ENCODE measurements at places on chromosomes 13 and 19.

- DNase-seq, result no peak
Observed at GRCh38 chr13:33978653-33979052, 160.7 kb downstream of the RFC3 start.

DNA sequence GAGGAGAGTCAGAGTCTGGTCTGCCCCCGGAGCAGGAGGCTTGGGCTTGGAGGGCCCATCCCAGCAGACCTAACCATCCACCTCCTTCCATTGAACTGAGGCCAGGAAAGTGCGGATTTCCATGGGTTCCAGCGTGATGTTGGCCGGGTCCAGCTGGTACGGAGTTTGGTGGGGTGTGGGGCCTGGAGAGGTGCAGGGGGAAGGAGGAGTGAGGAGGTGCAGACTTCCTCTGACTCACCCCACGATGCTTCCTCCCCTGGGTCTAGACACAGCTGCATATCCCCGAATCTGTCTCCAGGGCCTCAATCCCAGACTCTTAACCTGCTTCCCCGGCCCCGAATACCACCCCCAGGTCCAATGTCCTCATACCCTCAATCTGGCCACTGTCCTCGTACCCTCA is 20.0 kb downstream of the MAN2B1 start:
- no peak for DNase-seq

DNA sequence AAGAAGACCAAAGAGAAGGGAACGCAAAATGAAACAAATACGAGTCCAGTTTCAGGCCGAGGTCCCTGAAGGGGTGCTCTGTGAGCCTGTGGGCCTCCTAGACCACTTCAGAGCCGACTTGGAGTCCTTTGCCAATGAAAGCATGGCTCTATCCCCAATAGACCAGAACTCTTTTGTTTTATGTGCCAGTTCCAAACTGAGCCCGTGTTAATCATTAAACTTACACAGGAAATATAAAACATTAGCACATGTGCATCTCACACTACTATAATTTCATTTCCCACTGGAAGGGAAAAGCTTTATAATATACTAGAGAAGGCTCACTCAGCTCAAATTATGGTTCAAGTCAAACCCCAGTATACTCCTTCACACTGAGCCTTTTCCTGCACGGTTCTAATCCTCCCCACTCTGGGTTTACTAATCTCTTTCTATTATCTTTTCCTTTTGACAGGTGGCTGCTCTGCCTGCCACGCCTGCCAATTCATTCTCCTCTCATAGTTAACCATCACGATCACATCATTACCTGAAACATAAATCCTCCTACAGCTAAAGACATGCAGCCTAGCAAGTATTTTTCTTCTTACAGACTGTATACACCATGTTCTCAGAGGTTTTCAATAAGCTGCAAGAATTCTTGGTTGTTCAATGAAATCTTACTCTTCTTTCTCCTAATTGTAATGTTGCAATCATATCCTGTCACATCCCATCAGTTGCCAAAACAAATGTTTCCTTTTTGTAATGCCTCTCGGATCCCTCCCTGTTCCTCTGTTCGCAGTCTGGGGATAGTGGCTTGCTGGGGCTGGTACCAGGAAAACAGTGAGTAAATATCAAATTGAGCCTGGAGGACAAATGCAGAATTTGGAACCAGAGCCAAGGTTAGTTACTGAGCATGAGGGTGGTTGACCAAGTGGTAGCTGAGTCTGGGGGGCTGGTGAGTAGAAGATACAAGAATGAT is 18.8 kb upstream of the WASF3 start:
- no peak for DNase-seq

GRCh38 chr19:16587833-16588823 is 15.9 kb upstream of the SLC35E1 start:
- no peak for DNase-seq

DNA sequence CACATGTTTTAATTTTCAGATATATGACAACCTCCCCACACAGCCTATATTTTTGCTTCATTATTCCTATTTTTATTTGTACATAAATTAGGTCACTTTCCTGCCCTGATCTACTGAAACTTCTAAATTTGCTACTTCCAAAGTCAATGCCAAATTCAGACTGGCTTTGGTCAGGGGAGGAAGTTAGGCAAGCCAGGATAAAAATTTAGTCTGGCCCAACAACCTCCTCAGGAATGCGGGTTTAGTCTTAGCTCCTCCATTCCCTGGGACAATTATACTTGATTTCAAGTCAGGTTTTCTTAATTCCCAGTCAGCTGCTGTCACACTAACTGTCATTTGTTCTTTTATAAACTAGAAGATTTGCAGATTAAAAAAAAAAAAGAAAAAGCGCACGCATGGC is 84.3 kb downstream of the TM9SF2 start:
- no peak for DNase-seq

GRCh38 chr13:66886264-66886663 is 343.9 kb downstream of the PCDH9 start:
- no peak for DNase-seq

- peak; percentile 68 for DNase-seq
Observed at GRCh38 chr19:3304871-3305423, 61.4 kb upstream of the NFIC start.

- no peak for DNase-seq
Observed at GRCh38 chr19:48490981-48491792, 20.4 kb downstream of the LMTK3 start.

DNA sequence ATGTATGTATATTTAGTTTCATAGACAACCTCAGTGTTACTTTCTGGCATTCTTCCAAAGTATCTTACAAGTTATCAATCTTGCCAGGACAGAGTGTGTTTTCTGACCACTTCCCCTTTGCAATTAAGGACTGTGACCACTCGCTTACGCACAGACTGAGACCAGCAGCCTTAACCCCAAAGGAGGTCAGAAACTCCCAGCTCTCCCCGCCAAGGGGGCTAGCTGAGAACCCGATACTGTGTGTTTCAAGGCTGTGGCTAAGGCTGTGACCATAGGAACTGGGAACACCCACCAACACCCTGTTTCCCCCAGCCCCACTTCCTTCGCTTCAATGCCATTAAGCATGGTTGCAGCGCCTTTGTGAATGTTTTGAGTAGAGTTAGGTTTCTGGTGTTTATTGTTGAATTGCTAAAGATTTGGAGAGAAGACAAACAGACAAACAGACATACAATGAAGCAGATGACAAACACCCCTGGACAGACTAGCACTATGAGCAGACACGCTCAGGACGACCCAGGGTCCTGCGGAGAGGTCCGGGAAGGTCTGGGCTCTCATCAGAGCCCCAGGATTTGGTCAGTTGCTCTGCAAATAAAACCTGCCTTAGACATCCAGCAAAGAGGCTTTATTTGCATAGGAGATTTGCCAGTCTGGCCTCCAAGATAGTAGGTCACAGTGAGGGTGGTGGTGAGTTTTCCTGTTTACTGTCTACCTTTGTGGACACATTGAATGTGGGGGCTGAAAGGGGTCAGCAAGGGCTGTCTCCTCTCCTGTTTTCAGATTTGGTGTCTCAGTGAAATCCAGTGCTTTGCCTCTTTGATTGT is 25.0 kb upstream of the TNFSF11 start:
- DNase-seq, result no peak

GRCh38 chr19:51418707-51419106 is 1.3 kb upstream of the SIGLEC10 start:
- DNase-seq, result no peak
